Fibroblast of villous mesenchyme (primary cell): ENCODE measurements at places on chromosomes 16 and 17. TPM values are rescaled to one million over a fixed set of nuclear protein-coding genes. Genes with fewer than 3 reads are reported as not detected.

- DNase-seq: no peak
Measured at GRCh38 chr17:52027081-52027480, 131.4 kb downstream of the CA10 start.

MRM1 gene
- 3.9 and 4.7 TPM in 2 replicates for total RNA-seq

DNA sequence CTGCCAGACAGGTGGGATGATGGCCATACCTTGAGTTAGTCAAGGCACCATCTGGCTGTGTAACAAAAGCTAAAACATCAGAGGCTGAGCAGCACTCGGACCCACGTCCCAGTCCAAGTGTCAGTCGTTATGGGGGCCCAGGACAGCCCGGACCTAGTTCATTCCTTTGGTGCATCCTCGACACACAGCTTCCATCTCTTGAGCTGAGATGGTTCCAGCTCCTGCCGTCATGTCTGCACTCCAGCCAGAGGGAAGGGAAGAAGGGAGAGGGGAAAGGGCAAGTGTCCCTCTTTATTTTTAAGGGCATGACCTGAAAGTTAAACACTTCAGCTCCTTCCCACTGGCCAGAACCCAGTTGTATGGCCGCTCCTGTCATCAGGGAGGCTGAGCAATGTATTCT is 218.0 kb downstream of the SEC14L1 start:
- DNase-seq: no peak

GRCh38 chr16:86040496-86040895 is 141.5 kb downstream of the IRF8 start:
- no peak for DNase-seq
